Cardiac muscle cell (in vitro differentiated cells and primary cell): ENCODE measurements at places on chromosomes 1 and 21. TPM values are rescaled to one million over a fixed set of nuclear protein-coding genes. Genes with fewer than 3 reads are reported as not detected.
A peak's percentile ranks its signal among the peaks of the same experiment; 100 is the strongest.

The CASQ1 gene
- total RNA-seq: 21.4 and 28.3 TPM in 2 replicates

The SH2D1B gene
- total RNA-seq: 0.06 TPM in 1 of 2 replicates, not detected in the other

The OR2C3 gene
- not detected in 2 replicates for total RNA-seq

The MROH7 gene
- 9.4 and 22.4 TPM in 2 replicates for total RNA-seq

The PTPN22 gene
- total RNA-seq: not detected in 2 replicates

The TMOD4 gene
- total RNA-seq: 0.48 TPM in 1 of 2 replicates, not detected in the other

The KLHDC8A gene
- 0.18 and 0.71 TPM in 2 replicates for total RNA-seq

The CHIA gene
- not detected in 2 replicates for total RNA-seq

DNA sequence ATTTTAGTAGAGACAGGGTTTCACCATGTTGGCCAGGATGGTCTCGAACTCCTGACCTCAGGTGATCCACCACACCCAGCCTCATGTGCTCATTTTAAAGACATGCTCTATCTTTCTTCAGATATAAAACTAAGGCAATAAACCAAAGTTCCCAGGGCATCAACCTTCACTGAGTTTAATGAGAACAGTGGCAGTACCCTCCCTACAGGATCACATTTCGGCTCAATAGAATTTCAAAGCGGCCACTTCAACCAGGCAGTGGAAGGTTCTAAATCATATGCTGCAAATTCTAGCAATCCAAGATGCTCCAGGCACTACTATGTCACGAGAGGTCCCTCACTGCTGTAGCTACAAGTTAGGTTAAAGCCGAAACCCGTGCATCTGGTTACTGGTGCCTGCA lies 45.5 kb downstream of the PARP1 start:
- peaks cover 30% of the 10 kb centered on the region for H3K4me1 ChIP-seq
- H3K27ac ChIP-seq: peak overlapping the region; percentile 37
- no peak for DNase-seq
- no peak overlapping the region for H3K4me3 ChIP-seq
- peaks cover 62% of the 10 kb centered on the region for H3K36me3 ChIP-seq
- no peaks in the 10 kb centered on the region for H3K27me3 ChIP-seq

GRCh38 chr1:60558236-60558635 lies 484.7 kb upstream of the C1orf87 start:
- no peak for DNase-seq
- H3K27ac ChIP-seq: no peak overlapping the region
- H3K36me3 ChIP-seq: no peaks in the 10 kb centered on the region
- no peaks in the 10 kb centered on the region for H3K4me1 ChIP-seq
- H3K27me3 ChIP-seq: no peaks in the 10 kb centered on the region

DNA sequence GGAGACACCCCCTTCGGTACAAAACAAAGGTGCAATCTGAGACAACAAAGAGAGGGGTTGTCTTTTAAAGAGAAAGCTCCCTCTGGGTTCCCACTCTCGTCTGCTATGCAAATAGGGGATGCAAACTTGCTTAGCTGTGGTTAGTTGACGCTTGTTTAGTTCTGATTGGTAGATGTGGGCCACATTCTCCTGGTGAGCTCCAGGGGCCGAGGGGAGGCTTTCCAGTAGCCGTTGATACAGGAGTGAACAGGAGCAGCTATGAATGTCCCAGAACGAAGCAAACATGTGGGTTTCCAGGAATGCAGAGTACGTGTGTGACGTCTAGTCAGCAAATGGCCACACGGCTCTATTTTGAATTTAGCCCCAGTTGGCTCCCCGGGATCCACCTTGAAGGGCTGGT lies 14.7 kb downstream of the TFF2 start:
- DNase-seq: peak; percentile 47
- H3K4me3 ChIP-seq: no peak overlapping the region
- no peaks in the 10 kb centered on the region for H3K4me1 ChIP-seq
- no peaks in the 10 kb centered on the region for H3K36me3 ChIP-seq
- no peak overlapping the region for H3K27ac ChIP-seq

DNA sequence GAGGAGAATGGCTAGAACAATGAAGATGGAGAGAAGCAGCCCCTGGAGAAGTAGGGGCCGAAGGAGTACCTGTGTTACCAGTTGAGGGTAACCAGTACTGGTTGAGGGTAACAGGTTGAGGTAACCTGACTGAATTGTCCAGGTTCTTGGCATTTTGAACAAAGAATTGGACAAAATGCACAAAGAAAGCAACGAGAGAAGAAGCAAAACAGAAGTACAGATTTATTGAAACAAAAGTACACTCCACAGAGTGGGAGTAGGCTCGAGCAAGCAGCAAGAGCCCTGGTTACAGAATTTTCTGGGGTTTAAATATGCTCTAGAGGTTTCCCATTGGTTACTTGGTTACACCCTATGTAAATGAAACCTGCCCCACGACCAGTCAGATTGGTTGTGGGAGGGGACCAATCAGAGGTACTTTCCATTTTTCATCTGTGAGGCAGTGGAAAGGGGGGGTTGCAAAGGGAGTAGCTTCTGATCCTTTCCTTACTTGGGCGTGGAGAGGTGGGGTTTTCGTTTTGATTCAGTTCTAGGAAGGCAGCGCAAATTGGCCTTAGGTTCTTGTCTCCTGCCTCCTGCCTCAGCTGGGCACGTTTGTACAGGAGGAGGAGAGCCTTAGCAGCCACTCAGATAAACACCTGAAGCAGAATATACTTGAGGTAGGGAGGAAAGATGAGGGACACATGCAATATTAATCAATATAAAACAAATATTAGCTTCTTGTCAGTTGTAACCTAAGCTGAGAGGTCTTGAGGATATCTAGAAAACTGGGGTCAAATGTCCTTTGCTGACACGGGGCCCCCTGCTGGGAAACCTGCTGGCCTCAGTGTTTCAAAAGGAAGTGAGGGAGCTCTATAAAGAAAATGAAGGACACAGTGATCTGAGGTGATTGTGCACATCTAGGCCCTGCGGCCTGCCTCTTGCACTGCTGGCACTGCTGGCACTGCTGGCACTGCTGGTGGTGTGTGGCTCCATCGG lies 14.3 kb upstream of the LSM10 start:
- no peaks in the 10 kb centered on the region for H3K36me3 ChIP-seq
- H3K27me3 ChIP-seq: no peaks in the 10 kb centered on the region
- DNase-seq: peak; percentile 51

DNA sequence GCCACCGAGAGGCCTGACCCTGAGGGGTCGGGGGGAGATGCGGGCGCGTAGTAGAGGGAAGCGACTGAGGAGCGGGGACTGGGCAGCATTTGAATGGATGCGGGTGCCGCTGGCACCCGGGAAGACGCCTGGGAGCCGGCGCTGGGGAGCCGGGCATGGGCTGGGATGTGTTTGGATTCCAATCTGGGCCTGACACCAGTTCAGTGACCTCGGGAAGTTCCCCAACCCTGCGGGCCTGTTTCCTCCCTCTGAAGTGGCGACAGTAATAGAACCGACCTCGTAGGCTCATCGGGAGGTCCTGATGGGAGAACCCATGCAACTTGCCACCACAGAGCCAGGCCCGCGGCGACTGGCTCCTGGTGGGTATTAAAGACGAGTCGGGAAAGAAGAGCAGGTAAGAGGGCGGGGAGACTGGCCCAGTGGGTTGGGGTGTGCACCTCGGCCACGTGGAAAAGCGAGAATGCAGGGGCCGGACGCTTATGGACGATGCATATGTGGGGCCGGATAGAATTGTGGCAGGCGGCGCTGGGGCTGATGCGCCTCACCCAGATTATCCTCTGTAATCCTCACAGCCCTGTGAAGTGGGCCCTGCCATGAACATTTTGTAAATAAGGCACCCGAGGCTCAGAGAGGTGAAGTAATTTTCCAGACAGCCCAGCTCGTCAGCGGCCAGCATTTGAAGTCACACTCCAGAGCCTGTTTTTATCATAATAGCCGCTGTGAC lies 105.8 kb downstream of the SLC16A1 start:
- no peak for DNase-seq
- no peaks in the 10 kb centered on the region for H3K4me1 ChIP-seq
- peak overlapping the region; percentile 18 for H3K4me3 ChIP-seq
- no peaks in the 10 kb centered on the region for H3K27me3 ChIP-seq
- no peak overlapping the region for H3K27ac ChIP-seq

- no peaks in the 10 kb centered on the region for H3K4me1 ChIP-seq
- peak overlapping the region; percentile 82 for H3K27ac ChIP-seq
Measured at GRCh38 chr1:145858238-145858900, 512 bp downstream of the PIAS3 start.

- H3K4me1 ChIP-seq: no peaks in the 10 kb centered on the region
- DNase-seq: no peak
- H3K27ac ChIP-seq: no peak overlapping the region
- H3K27me3 ChIP-seq: no peaks in the 10 kb centered on the region
- peaks cover 39% of the 10 kb centered on the region for H3K36me3 ChIP-seq
Measured at GRCh38 chr1:70290218-70290617, 64.3 kb downstream of the ANKRD13C start.

GRCh38 chr1:27863538-27863915 lies 8.8 kb upstream of the THEMIS2 start:
- no peak overlapping the region for H3K27ac ChIP-seq
- no peaks in the 10 kb centered on the region for H3K27me3 ChIP-seq
- DNase-seq: no peak
- no peak overlapping the region for H3K4me3 ChIP-seq
- no peaks in the 10 kb centered on the region for H3K36me3 ChIP-seq

GRCh38 chr1:175373786-175374623 lies 181.4 kb upstream of the KIAA0040 start:
- no peaks in the 10 kb centered on the region for H3K27me3 ChIP-seq
- no peak overlapping the region for H3K27ac ChIP-seq
- no peaks in the 10 kb centered on the region for H3K36me3 ChIP-seq
- H3K4me3 ChIP-seq: no peak overlapping the region
- DNase-seq: peak; percentile 67

- no peak overlapping the region for H3K27ac ChIP-seq
- no peaks in the 10 kb centered on the region for H3K27me3 ChIP-seq
- no peaks in the 10 kb centered on the region for H3K36me3 ChIP-seq
- peaks cover 14% of the 10 kb centered on the region for H3K4me1 ChIP-seq
- DNase-seq: no peak
Measured at GRCh38 chr1:227170361-227171166, 147.7 kb downstream of the CDC42BPA start.

GRCh38 chr1:200707116-200707515 lies 31.6 kb upstream of the CAMSAP2 start:
- no peak overlapping the region for H3K27ac ChIP-seq
- no peaks in the 10 kb centered on the region for H3K4me1 ChIP-seq
- no peak for DNase-seq
- H3K27me3 ChIP-seq: no peaks in the 10 kb centered on the region
- no peaks in the 10 kb centered on the region for H3K36me3 ChIP-seq

DNA sequence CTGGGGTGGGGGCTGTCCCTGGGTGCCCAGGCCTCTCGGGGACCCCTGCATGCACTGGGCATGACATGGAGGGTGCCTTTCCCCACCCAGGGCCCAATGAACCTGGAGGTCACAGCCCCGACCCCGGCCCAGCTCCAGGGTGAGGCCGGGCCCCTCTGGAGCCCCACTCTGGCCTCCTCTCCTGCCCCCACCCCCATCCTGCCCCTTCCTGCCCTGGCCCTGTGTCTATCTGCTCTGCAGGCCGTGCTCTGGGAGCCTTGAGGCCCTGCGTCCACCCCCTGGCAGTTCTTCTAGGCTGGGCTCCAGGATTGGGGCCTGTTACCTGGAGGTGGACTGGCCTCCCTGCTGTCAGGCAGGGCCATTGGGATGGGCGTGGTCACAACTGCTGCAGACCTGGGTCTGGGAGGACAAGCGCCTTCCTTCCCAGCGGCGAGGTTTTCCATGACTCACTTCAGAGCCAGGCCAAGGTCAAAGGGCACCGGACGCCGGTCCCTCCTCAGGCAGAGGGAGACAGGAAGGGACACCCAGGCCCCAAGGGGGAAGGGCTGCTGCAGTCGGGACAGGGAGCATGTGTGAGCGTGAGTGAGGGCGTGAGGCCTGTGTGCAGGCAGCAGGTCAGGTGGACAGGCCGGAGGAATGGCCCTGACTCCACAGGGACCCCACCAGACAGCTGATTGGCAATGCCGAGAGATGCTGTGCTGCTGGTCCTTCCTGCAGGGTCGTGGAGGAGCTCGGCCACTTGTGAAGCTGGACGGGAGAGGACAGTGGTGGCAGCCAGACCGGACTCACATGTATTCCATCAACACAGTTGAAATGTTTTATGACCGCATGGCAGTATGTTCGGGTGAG lies 31.1 kb upstream of the POFUT2 start:
- peaks cover 20% of the 10 kb centered on the region for H3K4me1 ChIP-seq
- peak overlapping the region; percentile 94 for H3K27ac ChIP-seq
- no peak overlapping the region for H3K4me3 ChIP-seq
- H3K27me3 ChIP-seq: no peaks in the 10 kb centered on the region

GRCh38 chr1:189866606-189867005 lies 611.1 kb downstream of the BRINP3 start:
- no peaks in the 10 kb centered on the region for H3K4me1 ChIP-seq
- H3K27ac ChIP-seq: no peak overlapping the region
- H3K4me3 ChIP-seq: no peak overlapping the region
- no peak for DNase-seq
- no peaks in the 10 kb centered on the region for H3K27me3 ChIP-seq

DNA sequence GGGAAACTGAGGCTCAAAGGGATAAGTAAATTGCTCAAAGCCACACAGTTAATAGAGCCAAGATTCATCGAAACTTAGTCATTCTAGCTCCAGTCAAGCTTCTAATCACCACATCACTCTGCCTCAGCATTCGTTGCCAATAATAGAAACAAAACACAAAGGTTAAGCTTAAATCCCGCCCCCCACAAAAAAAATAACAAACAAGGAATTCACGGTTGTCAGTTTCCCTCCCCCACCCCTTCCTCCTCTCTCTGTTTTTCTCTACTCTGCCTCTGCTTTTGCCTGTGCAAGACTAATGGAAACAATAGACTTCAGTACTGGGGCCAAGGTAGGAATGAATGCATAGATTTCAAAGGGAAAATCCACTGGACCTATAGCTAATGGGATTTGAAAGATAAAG lies 70.7 kb upstream of the ZNF644 start:
- H3K4me3 ChIP-seq: no peak overlapping the region
- no peaks in the 10 kb centered on the region for H3K36me3 ChIP-seq
- DNase-seq: no peak
- no peaks in the 10 kb centered on the region for H3K27me3 ChIP-seq
- no peak overlapping the region for H3K27ac ChIP-seq
- H3K4me1 ChIP-seq: no peaks in the 10 kb centered on the region

DNA sequence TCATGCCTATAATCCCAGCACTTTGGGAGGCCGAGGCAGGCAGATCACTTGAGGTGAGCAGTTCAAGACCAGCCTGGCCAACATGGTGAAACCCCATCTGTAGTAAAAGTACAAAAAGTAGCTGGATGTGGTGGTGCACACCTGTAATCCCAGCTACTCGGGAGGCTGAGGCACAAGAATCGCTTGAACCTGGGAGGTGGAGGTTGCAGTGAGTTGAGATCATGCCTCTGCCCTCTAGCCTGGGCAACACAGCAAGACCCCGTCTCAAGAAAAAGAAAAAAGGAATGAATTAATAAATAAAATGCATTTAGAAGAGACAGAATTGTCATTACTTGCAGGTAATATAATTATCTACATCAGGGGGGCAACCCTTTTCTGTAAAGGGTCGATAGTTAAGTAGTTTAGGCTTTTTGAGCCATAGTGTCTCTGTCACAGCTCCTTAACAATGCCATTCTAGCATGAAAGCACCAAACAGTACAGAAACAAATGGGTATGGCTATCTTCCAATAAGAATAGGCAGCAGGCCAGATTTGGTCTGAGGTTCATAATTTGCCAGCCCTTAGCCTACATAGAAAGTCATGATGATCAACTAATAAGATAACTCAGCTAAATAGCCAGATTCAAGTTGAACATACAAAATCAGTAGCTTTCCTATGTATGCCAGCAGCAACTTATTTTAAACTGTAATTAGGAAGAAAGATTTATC lies 56.8 kb downstream of the RPRD2 start:
- H3K4me1 ChIP-seq: no peaks in the 10 kb centered on the region
- no peak for DNase-seq
- no peaks in the 10 kb centered on the region for H3K27me3 ChIP-seq
- H3K36me3 ChIP-seq: peaks cover 3% of the 10 kb centered on the region
- no peak overlapping the region for H3K27ac ChIP-seq
- H3K4me3 ChIP-seq: no peak overlapping the region

- no peak overlapping the region for H3K27ac ChIP-seq
- no peaks in the 10 kb centered on the region for H3K36me3 ChIP-seq
- peaks cover 19% of the 10 kb centered on the region for H3K4me1 ChIP-seq
Measured at GRCh38 chr1:231983588-231984193, 357.1 kb downstream of the DISC1 start.
